ENCODE measurements at places on chromosomes 13 and 19. TPM values are rescaled to one million over a fixed set of nuclear protein-coding genes. Genes with fewer than 3 reads are reported as not detected.

Gene NDUFS7
- 121 TPM for total RNA-seq

Gene CD79A
- not detected for total RNA-seq

Gene PRMT1
- total RNA-seq: 106 TPM

Gene KCTD12
- total RNA-seq: 108 TPM

Gene TMPRSS9
- total RNA-seq: 0.68 TPM

Gene VAV1
- total RNA-seq: 4.1 TPM

DNA sequence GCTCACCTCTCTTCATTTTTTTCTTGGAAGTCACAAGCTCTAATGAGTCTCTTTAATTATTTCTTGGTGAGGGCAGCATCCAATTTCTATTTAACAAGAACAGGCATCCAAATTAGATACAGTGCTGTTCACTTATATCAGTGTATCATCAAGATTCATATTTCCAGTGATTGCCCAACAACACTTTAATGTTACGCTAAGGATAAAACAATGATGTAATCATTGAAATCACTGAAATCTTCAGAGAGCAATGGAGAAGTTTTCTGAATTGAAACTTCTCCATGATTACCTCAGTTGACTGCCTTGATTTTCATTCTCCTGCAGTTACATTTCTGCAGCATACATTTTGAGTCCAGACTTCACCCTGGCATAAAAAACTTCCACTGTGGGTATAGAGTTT is 17.1 kb upstream of the LRCH1 start:
- peaks cover 12% of the 10 kb centered on the region for H3K4me1 ChIP-seq
- DNase-seq: no peak
- no peaks in the 10 kb centered on the region for H3K36me3 ChIP-seq
- no peak overlapping the region for H3K4me3 ChIP-seq
- no peak overlapping the region for H3K27ac ChIP-seq

- no peak overlapping the region for H3K4me3 ChIP-seq
- no peak overlapping the region for H3K27ac ChIP-seq
- no peaks in the 10 kb centered on the region for H3K27me3 ChIP-seq
- no peaks in the 10 kb centered on the region for H3K4me1 ChIP-seq
- no peak for DNase-seq
Measured at GRCh38 chr13:42808341-42808940, 27.1 kb downstream of the FAM216B start.

DNA sequence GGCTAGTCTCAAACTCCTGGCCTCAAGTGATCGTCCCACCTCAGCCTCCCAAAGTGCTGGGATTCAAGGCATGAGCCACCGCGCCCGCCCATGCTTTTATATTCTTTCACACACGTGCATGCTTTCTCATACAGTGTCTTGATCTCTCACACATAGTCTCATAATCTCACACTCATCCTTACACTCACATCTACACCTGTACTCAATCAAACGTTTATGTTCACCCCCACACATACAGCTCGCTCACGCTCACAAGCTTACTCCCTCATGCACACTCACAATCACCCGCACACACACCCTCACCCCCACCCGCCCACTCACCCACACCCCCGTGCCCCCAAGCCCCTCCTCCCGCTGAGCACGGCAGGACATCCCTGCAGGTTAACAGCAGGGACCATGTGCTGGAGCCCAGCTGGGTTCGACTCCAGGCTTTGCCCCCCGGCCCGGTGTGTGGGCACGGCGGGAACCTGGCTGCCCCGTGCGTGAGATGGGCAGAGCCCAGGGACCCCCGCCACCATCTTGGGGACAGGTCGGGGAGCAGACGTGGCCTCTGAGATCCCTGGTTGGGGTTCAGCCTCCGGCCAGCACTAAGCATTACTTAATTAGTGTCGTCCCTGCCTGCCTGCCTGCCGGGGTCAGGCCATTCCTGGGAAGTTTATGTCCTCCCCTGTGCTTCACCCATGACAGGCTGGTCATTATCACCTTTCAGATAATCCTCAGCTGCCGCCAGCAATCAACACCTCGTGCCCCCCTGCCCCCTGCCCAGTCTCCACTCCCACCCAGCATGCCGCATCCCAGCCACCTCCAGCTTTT is 11.4 kb downstream of the SBK2 start:
- peaks cover 8% of the 10 kb centered on the region for H3K27me3 ChIP-seq
- H3K4me1 ChIP-seq: peaks cover 15% of the 10 kb centered on the region
- H3K27ac ChIP-seq: no peak overlapping the region
- DNase-seq: no peak
- H3K36me3 ChIP-seq: no peaks in the 10 kb centered on the region

DNA sequence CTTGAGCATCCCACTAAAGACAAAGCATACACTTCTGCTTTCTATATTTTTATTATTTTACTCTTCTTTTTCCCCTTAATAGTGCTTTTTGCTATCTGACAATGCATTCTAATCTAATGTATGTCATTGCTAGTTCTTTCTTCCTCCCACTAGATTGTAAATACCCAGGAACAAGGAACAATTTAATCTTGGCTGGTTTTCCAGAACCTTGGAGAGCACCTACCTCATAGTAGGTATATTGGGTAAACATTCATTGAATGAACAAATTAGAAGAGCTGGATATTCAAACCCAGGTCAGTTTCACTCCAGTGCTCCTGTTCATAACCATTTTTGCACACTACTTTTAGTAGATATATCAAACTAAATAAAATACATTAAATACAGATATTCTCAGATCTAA is 1617.6 kb upstream of the SLC10A2 start:
- no peaks in the 10 kb centered on the region for H3K27me3 ChIP-seq
- no peaks in the 10 kb centered on the region for H3K4me1 ChIP-seq
- H3K36me3 ChIP-seq: no peaks in the 10 kb centered on the region
- H3K4me3 ChIP-seq: no peak overlapping the region
- DNase-seq: no peak
- no peak overlapping the region for H3K27ac ChIP-seq

DNA sequence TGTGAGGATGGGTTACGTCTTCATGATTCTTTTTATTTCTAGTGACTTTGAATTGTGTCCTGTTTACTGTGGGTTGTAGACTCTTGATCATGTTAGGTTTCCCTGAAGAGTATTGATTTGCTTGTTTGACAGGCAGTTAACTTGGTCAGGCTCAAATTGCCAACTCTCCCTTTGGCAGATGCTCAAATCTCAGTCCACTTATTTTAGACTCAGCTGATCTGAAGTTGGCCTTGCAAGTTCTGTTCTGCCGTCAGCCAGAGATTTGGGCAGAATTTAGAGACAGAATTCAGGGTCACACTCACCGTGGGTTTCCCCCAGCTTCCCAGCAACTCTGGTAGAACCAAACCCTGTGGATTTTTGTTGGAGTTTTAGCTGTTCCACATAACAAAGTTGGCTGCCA is 71.6 kb upstream of the TEX29 start:
- no peaks in the 10 kb centered on the region for H3K4me1 ChIP-seq
- no peak overlapping the region for H3K4me3 ChIP-seq
- no peaks in the 10 kb centered on the region for H3K27me3 ChIP-seq
- peaks cover 45% of the 10 kb centered on the region for H3K36me3 ChIP-seq

DNA sequence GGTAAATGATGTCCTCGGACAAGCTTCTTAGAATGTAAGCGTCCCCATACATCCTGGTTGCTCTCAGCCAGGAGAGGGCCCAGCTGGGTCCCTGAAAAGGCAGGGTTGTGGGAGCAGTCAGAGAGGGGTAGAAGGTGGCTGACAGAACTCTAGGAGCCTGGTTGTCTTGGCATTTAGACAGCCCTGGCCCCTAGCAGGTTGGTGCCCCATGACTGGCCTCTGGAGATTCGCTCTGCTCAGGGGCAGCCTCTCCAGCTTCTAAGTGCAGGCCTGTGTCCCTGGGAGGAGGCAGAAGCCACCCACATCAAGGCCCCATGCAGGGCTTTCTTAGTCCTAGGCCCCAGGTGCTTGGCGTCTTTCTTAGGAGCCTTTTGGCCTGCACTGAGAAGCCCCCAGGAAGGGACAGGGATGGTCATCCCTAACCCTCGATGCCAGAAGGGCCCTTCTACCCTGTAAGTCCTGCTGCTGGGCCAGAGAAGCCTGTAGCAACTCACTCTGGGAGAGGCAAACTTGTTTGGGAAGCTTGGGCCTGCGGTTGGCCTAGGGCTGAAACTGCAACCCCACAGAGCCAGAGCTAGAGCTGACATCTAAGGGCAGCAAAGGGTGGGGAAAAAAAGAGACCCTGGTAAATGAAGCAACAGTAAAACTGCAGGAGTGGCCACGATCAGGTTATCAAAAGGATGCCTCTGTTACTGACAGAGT is 2.8 kb upstream of the CDX2 start:
- no peaks in the 10 kb centered on the region for H3K36me3 ChIP-seq
- H3K27ac ChIP-seq: no peak overlapping the region
- no peak for DNase-seq
- peaks cover 46% of the 10 kb centered on the region for H3K27me3 ChIP-seq

GRCh38 chr19:47322058-47322457 is 9.9 kb upstream of the C5AR2 start:
- peaks cover 12% of the 10 kb centered on the region for H3K27me3 ChIP-seq
- no peak for DNase-seq
- H3K4me3 ChIP-seq: no peak overlapping the region

DNA sequence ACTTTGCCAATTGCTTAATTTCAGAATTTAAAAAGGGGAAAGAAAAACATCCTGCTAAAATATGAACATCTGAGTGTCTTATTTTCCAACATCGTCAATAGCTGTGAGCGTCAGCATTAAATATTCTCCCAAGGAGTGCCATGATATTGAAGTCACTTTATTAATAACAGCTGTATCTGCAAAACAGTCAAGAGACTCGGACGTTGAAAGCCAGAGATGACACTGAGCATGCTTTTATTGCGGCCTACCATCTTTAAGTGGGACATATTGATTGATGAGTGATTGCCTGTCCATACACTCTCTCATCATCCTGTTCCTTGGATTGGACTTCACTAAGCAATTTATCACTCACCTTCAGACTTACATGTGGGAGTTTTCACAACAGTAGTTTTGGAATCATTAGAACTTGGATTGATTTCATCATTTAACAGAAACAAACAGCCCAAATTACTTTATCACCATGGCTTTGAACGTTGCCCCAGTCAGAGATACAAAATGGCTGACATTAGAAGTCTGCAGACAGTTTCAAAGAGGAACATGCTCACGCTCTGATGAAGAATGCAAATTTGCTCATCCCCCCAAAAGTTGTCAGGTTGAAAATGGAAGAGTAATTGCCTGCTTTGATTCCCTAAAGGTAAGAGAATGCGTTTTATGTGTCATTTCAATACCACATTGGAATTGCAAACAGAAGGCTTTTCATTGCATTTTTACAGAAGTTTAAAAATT is 53.8 kb downstream of the MBNL2 start:
- no peaks in the 10 kb centered on the region for H3K27me3 ChIP-seq
- peaks cover 90% of the 10 kb centered on the region for H3K4me1 ChIP-seq

- DNase-seq: peak; percentile 95
- H3K36me3 ChIP-seq: peaks cover 16% of the 10 kb centered on the region
- peak overlapping the region; percentile 100 for H3K27ac ChIP-seq
- no peaks in the 10 kb centered on the region for H3K27me3 ChIP-seq
- peak overlapping the region; percentile 76 for H3K4me3 ChIP-seq
Measured at GRCh38 chr19:39410017-39410830, 2.2 kb upstream of the PLEKHG2 start.

GRCh38 chr13:97944396-97945029 is 9.0 kb upstream of the IPO5 start:
- no peaks in the 10 kb centered on the region for H3K36me3 ChIP-seq
- no peaks in the 10 kb centered on the region for H3K27me3 ChIP-seq
- no peak overlapping the region for H3K27ac ChIP-seq
- DNase-seq: no peak

GRCh38 chr19:48633148-48634035 is 3.8 kb downstream of the DBP start:
- peaks cover 8% of the 10 kb centered on the region for H3K36me3 ChIP-seq
- no peak for DNase-seq
- peaks cover 59% of the 10 kb centered on the region for H3K4me1 ChIP-seq
- H3K27me3 ChIP-seq: no peaks in the 10 kb centered on the region

GRCh38 chr13:69737129-69737935 is 370.3 kb upstream of the ATXN8OS start:
- H3K36me3 ChIP-seq: no peaks in the 10 kb centered on the region
- no peaks in the 10 kb centered on the region for H3K4me1 ChIP-seq
- H3K27me3 ChIP-seq: no peaks in the 10 kb centered on the region
- no peak overlapping the region for H3K27ac ChIP-seq
- DNase-seq: no peak
- H3K4me3 ChIP-seq: no peak overlapping the region

- H3K4me3 ChIP-seq: no peak overlapping the region
- no peaks in the 10 kb centered on the region for H3K36me3 ChIP-seq
- no peak for DNase-seq
- H3K4me1 ChIP-seq: peaks cover 73% of the 10 kb centered on the region
- H3K27ac ChIP-seq: peak overlapping the region; percentile 100
Measured at GRCh38 chr19:3672993-3673392, 27.3 kb downstream of the PIP5K1C start.

- H3K27me3 ChIP-seq: no peaks in the 10 kb centered on the region
- H3K27ac ChIP-seq: no peak overlapping the region
- no peak for DNase-seq
Measured at GRCh38 chr19:29121684-29122083, 91.3 kb downstream of the UQCRFS1 start.

DNA sequence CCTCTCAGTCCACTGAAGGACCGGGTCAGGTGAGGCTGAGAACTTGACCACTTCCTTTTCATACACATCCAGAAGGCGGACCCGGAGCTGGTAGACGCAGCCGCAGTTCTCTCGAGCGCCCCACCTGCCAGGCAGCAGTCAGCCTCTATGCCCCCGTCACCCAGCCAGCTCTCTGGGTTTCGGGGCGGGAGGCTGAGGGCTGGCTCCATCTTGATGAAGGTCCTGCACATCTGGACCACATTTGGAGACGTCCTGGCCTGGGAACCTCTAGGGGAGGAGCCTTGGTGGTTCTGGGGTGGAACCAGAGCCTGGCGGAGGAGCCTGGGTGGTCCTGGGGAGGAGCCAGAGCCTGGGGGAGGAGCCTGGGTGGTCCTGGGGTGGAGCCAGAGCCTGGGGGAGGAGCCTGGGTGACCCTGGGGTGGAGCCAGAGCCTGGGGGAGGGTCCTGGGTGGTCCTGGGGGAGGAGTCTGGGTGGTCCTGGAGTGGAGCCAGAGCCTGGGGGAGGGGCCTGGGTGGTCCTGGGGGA is 14.3 kb downstream of the MRPS12 start:
- peaks cover 5% of the 10 kb centered on the region for H3K36me3 ChIP-seq
- DNase-seq: no peak
- H3K27ac ChIP-seq: no peak overlapping the region
- H3K27me3 ChIP-seq: no peaks in the 10 kb centered on the region
- H3K4me1 ChIP-seq: peaks cover 6% of the 10 kb centered on the region

DNA sequence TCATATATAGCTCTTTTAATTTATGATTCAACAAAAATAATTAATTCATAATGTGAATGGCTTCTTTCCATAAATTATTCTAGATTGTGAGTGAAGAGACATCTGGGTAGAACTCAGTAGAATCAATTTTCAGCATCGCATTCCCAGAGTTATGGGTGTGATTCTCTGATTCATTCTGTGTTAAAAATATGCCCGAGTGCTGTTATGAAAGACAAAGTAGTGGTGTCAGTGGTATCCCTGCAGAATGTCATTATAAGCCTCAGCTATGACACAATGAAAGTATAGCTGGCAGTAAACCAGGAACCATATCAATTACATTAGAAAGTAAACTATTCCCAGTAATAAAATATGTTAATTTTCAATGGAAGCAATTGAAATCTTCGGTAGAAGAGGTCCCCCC is 480.5 kb upstream of the SLITRK1 start:
- no peak overlapping the region for H3K4me3 ChIP-seq
- DNase-seq: no peak
- no peaks in the 10 kb centered on the region for H3K4me1 ChIP-seq
- H3K27me3 ChIP-seq: no peaks in the 10 kb centered on the region
- no peaks in the 10 kb centered on the region for H3K36me3 ChIP-seq

All from sigmoid colon (tissue), 7 donors.